A172 (cell line): ENCODE measurements at places on chromosomes 11 and 22.

DNA sequence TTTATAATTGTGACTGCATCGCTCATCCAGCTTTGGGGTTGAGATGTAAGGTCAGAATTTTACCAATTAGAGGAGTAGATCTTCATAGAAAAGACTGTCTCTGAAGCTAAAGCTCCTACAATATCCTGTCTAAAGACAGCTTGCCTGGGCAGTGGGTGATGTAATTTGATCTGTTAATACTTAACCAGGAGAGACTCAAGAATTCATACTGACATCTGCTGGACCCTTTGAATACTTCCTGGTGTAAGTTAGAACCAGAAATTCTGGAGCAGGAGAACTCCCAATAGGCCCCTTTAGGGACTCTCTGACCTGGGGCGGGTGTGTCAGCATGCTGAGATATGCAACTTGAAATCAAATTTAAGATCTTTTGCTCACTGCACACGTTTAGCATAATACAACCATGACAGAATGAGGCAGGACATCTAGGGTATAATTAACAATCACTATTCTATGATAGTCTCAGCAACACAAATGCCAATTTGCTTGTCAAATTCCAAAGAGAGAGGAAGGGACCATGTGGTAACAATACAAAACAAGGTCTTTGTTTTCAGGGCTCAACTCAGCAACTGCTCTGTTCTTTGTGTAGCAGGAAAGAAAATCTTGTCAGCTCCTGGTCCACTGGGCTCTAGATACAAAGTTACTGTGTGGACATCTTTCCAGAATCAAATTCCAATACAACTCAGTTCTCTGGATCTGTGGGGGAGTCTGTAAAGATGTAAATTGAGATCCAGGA is 143.9 kb downstream of the INSC start:
- no peak for DNase-seq

DNA sequence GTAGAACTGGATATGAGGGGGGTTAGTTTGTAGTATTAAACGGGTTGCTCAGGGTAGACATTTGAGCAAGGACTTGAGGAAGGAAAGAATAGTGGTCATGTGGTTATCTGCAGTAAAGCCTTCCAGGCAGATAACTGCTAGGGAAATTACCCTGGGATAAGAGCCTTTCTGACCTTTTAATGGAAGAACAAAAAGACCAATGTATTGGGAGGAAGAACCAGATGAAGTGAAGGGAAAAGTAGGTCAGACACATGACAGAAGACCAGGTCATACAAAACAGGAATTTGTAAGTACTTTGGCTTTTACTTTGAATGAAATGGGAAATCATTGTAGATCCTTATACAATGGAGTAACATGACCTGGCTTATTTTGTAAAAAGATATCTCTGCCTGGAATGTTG is 241.9 kb upstream of the CTSC start:
- DNase-seq = no peak

GRCh38 chr11:117392001-117392690 is 64.5 kb downstream of the CEP164 start:
- DNase-seq = no peak

DNA sequence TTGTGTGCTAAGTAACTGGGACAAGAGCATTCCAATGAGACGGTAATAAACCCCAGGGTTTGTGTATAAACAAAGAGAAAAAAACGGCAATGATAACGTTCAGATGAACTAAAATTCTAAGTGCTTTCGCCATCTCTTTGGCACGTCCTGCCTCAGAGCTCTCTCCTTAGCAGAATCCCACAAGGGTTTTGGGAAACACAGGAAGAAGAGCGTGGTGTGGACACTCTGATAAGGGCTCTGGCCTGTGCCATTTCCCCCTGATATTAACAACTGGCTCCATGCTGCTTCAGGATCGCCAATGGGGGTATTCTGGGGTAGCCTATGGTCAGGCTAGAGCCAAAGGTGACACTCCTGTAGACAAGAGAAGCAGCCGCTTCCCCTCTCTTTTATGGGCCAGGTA is 18.4 kb downstream of the ABCC8 start:
- DNase-seq = no peak

DNA sequence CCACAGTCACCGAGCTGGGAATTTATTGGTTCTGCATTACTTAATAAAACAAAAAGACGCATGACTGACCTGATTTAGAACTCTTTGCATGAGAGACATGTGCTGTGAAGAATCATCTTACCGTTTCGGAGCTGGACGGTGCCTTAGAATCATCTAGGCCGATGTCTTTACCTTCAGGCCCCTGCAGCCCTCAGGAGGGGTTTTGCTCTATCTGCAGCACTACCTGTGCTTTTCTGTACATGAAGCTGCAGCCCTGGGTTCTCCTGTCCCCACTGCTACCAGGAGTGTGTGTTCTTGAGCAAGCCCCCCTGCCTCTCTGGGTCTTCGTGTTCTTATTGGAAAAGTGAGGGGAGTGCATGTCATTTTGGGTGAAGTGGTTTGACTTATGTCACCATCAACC is 94.0 kb upstream of the OR4B1 start:
- no peak for DNase-seq

- DNase-seq = no peak
These were observed 6.6 kb downstream of the C2CD2L start for GRCh38 chr11:119113716-119114115.

DNA sequence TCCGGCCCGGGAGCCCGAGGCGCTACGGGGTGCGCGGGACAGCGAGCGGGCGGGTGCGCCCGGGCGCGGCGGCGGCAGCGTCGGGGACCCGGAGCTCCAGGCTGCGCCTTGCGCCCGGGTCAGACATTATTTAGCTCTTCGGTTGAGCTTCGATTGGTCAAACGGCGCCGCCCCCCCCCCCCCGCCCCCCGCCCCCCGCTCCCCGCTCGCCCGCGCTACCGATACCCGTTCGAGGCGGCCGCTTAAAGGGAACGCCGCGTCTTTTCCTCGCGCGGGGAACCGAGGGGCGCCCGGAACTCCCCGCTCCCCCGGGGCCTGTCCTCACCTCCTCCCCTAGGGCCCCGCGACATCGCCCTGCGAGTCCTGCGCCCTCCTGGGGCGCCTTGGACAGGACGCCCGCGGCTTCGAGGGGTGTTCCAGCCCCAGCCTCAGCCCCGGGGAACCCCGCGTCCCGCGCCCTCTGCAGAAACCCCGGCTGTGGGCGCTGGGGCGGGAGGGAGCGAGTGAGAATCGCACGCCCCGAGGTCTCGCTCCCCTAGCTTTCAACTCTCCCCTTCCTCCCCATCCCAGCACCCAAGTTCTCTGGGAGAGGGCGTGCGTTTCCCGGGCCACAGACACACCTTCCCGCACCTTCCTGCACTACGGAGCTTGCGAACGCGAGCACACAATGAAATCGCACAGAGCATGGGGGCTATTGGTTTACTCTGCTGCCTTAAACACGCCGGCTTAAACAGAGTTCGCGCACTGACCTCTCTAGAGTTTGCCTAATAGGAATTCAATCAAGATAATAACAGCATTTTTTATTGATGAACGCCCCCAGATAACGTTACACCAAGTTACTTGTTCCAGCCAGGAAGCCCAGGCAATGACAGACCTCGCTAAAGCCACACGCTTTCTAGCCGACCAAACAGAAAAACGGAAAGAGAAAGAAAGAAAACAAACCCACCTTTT is at the start of gene BDNF:
Gene BDNF (minus strand): TSS at position 105 of the 951 bp plus-strand sequence. CDS start 41,891 bp downstream, outside the sequence.
- DNase-seq = no peak

GRCh38 chr11:26820739-26821138 is 98.9 kb upstream of the SLC5A12 start:
- peak; percentile 26 for DNase-seq

GRCh38 chr11:106218106-106218505 is 140.6 kb downstream of the AASDHPPT start:
- no peak for DNase-seq

DNA sequence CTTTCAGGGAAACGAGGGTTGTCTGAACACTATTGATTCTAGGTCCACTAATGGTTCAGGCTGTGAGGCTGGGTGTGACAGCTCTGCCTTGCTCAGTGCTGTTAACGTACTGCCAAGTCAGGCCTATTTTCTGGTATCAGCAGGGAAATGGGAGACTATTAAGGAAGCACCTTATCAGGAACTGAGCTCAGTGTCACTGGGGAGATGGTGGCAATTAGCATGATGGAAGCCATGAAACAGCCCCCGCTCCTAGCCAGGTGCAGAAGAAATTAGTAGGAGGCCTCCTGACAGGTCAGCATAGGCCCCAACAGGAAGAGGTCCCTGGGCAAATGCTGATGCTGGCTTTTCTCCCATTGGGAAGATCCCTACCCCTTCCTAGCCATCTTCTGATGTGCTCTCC is 42.6 kb upstream of the LMO2 start:
- no peak for DNase-seq

DNA sequence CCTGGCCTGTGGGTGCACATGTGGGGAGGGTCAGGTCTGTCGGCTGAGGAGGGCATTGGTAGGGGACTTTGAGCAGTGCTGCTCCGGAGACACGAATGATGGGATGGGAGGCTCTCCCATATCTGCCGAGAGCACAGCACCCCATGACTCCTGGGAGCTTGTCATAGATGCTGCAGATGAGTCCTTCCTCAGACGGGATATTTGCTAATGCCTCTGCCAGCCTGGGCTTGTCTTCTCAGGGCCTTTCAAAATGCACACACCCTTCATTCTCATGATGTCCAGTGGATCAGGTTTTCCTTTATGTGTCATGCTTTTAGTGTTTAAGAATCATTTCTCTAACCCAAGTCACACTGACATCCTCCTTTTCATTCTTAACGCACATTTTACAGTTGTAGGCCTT is 8.1 kb upstream of the RNH1 start:
- no peak for DNase-seq
